Smooth muscle cell of bladder (primary cell): ENCODE measurements at places on chromosomes 2 and 18. TPM values are rescaled to one million over a fixed set of nuclear protein-coding genes. Genes with fewer than 3 reads are reported as not detected.

CLASP1 gene
- total RNA-seq: 23.0 and 30.3 TPM in 2 replicates

ACKR3 gene
- total RNA-seq: 23.9 and 44.9 TPM in 2 replicates

GKN2 gene
- total RNA-seq: not detected in 2 replicates

AQP4 gene
- total RNA-seq: not detected in 2 replicates

ABCG8 gene
- not detected in 2 replicates for total RNA-seq

HOXD8 gene
- total RNA-seq: 1.1 and 1.6 TPM in 2 replicates

HOXD12 gene
- total RNA-seq: not detected in 2 replicates

NYAP2 gene
- total RNA-seq: under 0.01 TPM in 1 of 2 replicates, not detected in the other

PHOSPHO2 gene
- 1.9 and 2.4 TPM in 2 replicates for total RNA-seq

SIX2 gene
- under 0.01 and 0.18 TPM in 2 replicates for total RNA-seq

MPV17 gene
- 59.4 and 68.0 TPM in 2 replicates for total RNA-seq

CNRIP1 gene
- 28.4 and 32.9 TPM in 2 replicates for total RNA-seq

C2orf80 gene
- total RNA-seq: not detected in 2 replicates

LIPG gene
- 12.4 and 19.8 TPM in 2 replicates for total RNA-seq

MARCO gene
- not detected in 2 replicates for total RNA-seq

CXCR1 gene
- not detected in 2 replicates for total RNA-seq

ZNF236 gene
- 6.8 and 8.3 TPM in 2 replicates for total RNA-seq

RBM43 gene
- 6.1 and 8.8 TPM in 2 replicates for total RNA-seq

VWA3B gene
- total RNA-seq: under 0.01 and 0.09 TPM in 2 replicates

PRSS56 gene
- total RNA-seq: not detected in 2 replicates

SERPINB5 gene
- total RNA-seq: 0.09 and 0.14 TPM in 2 replicates

HOXD13 gene
- total RNA-seq: 0.09 and 0.28 TPM in 2 replicates

LYPD6 gene
- 0.18 and 0.57 TPM in 2 replicates for total RNA-seq

TCF7L1 gene
- 1.00 and 1.0 TPM in 2 replicates for total RNA-seq

HOXD9 gene
- total RNA-seq: 0.18 and 0.28 TPM in 2 replicates

CHPF gene
- total RNA-seq: 74.4 and 134 TPM in 2 replicates

CCDC74B gene
- total RNA-seq: 2.3 and 6.5 TPM in 2 replicates

REG3G gene
- total RNA-seq: not detected in 2 replicates
